Stimulated activated naive B cell treated with anti-CD40 and anti-IgM and Interleukin-4, amounts not matched to agents 10 μg/mL and 1 μg/mL and 100 μg/mL, for 72 hours (primary cell): ENCODE measurements at places on chromosomes 2 and 18.

- DNase-seq, result no peak
- no peaks in the 10 kb centered on the region for H3K36me3 ChIP-seq
Measured at GRCh38 chr2:42979416-42979869, 187.1 kb upstream of the HAAO start.

- H3K27me3 ChIP-seq, result peaks cover 7% of the 10 kb centered on the region
- H3K4me1 ChIP-seq, result peaks cover 6% of the 10 kb centered on the region
- no peak for DNase-seq
- H3K36me3 ChIP-seq, result no peaks in the 10 kb centered on the region
- peak overlapping the region; percentile 53 for H3K27ac ChIP-seq
Measured at GRCh38 chr18:8990276-8991031, 112.0 kb upstream of the NDUFV2 start.

GRCh38 chr2:98560256-98560771 is 48.0 kb downstream of the COA5 start:
- H3K4me1 ChIP-seq, result peaks cover 20% of the 10 kb centered on the region
- DNase-seq, result no peak
- H3K4me3 ChIP-seq, result no peak overlapping the region
- H3K27ac ChIP-seq, result no peak overlapping the region
- no peaks in the 10 kb centered on the region for H3K27me3 ChIP-seq
- peaks cover 54% of the 10 kb centered on the region for H3K36me3 ChIP-seq

GRCh38 chr2:18272148-18272494 is 288.3 kb downstream of the RDH14 start:
- H3K4me1 ChIP-seq, result no peaks in the 10 kb centered on the region
- H3K27me3 ChIP-seq, result no peaks in the 10 kb centered on the region
- H3K27ac ChIP-seq, result no peak overlapping the region
- H3K4me3 ChIP-seq, result no peak overlapping the region

GRCh38 chr18:44996261-44996660 is 315.6 kb downstream of the SETBP1 start:
- H3K4me3 ChIP-seq, result peak overlapping the region; percentile 18
- peak overlapping the region; percentile 63 for H3K27ac ChIP-seq
- no peak for DNase-seq
